Cardiac fibroblast (primary cell): ENCODE measurements at places on chromosomes 6 and 20.

- DNase-seq: no peak
Measured at GRCh38 chr6:122678841-122679240, 68.6 kb downstream of the PKIB start.

- DNase-seq: no peak
Measured at GRCh38 chr20:37302981-37303380, 13.5 kb downstream of the MANBAL start.

DNA sequence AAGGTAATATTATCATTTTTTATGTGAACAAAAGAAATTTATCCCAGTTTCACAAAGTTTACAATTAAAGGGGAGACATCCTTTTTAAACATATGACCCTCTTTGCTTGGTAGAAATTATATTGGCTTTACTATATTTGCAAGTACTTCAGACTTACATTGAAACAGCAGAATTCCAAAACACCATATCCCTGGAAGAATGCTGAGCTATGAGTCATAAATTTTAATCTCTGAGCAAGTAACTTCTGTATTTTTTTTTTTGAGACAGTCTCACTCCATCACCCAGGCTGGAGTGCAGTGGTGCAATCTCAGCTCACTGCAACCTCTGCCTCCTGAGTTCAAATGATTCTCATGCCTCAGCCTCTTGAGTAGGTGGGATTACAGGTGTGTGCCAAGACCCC lies 240.4 kb downstream of the TBC1D32 start:
- peak; percentile 53 for DNase-seq

DNA sequence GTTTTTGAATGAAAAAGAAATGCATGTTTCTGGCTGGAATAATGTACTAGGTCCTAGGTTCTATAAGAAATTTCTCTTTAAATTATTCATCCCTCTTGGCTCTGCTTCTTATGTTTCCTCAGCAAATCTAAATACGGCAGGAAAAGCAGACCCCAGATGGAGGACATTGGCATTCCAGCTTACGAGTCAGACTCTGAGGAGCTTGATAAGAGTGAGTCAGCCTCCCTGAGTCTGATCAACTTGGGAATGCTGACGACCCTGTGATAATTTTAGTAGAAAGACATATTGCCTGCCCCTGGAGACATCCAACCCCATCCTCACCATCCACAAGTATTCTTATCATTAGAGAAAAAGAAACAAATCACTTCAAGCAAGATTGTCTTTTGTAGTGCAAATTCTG lies 509.7 kb upstream of the MARCKS start:
- peak; percentile 47 for DNase-seq

DNA sequence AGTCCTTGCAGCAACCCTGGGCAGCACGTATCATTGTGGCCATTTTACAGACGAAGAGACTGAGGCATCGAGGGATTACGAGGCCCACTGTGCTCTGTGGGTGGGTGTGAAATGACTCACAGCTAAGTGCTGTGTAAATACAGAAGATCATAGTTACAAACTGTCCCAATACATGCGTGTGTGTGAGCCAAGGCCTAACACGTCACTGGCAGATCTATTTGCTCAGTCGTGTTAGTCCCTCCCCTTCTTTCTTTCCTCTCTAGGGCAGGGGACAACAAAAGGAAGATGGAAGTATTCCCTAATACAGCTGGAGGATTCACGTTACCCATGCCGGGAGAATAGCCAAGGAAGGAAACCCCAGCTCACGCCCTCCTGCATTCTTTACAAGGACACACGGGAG lies 175.9 kb downstream of the CDC5L start:
- DNase-seq: peak; percentile 51

DNA sequence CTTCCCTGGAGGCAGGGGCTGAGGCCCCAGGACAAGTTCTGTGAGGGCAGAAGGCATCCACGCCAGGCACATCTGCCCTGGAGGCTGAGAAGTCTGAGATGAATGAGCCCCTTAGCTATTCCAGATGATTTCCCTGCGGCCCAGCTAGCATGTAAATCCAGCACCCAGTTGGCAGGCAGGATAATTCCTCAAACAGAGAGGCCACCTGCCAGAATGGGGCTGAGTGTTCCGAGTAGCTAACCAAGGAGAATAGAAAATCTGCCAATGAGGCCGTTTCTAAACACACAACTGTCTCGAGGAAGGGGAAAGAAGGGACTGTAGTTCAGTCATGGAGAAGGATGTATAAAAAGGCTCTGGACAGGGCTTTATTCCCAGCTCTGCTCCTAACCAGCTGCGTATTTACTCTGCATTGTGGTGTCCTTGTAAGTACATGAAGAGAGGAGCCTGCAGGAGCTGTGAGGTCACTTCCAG lies 211.4 kb upstream of the CDYL start:
- no peak for DNase-seq

DNA sequence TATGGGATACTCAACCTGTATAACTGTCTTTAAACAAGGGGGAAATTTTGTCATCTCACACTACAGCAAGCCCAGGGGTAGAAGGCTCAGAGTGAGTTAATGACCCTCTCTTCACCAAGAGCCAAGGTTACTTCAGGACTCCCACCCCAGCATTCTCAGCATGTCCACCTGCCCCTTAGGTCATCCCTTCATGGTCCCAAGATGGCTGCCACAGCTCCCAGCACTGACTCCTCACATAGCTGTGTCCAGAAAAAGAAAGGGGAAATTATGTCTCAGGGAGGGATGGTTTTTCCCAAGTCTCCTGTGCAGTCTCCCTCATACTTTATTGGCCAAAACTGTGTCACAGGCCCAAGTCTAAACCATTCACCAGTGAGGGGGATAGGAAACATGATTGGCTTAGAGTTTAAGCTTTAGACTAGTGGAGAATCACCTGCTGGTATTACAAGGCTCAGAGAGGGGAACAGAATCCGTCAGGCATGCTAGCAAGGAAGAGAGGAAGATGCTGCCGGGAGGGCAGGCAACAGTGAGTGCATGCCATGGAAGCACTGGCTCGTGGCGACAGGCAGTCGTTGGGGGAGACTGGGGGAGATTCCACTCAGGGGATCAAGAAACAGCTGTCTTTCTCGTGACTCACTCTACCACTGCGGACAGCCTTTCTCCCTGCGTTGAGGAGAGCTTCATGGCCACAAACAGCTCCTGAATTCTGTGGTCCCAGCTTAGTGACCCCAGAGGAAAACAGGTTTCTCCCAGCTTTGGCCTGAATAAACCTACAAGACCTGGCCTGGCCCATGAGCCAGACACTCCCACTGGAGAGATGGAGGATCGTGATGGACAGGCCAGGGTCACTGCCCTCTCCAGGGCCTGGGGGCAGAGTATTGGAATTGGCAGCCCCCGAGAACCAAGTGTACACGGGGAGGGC lies 37.2 kb downstream of the HM13 start:
- DNase-seq: no peak

GRCh38 chr6:31898383-31899011 lies 999 bp upstream of the EHMT2 start:
- peak; percentile 56 for DNase-seq

DNA sequence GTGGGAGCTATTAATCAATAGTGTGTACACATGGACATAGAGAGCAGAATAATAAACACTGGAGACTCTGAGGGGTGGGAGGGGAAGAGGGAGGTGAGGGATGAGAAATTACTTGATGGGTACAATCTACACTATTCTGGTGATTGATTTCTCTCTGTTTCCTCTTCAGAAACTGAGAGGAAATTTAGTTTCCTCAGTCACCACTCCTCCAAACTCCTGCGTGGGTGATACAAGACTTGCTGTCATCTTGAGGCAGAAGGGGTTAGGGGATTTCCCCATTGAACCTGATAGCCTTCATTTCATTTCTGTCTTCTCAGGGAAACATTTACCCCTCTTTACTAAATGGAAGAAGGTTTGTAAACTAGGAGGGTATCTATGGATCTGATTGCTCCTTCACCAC lies 84.3 kb upstream of the ESR1 start:
- no peak for DNase-seq

- DNase-seq: no peak
Measured at GRCh38 chr20:55919319-55919718, 86.0 kb downstream of the CBLN4 start.

GRCh38 chr20:8094415-8094818 lies 37.6 kb upstream of the PLCB1 start:
- DNase-seq: peak; percentile 89

- peak; percentile 70 for DNase-seq
Measured at GRCh38 chr6:148491638-148492251, 149.1 kb downstream of the SASH1 start.

DNA sequence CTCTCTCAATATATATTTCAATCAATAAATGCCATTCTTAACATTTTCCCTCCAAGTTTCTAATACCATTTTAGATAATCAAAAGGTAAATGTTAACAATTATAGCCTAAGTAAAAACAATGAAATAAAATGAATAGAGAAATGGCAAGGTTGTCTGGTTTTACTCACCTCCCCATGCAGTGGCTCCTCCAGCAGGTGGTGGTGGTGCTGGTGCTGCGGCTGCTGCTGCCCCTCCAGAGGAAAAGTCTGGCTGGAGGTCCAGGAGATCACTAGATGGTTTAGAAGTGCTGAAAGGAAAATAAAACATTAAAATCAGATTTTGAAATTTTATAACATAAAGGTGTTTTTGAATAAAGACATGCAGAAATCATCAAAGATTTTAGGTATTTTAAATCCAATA lies 93.2 kb downstream of the PRSS35 start:
- no peak for DNase-seq

DNA sequence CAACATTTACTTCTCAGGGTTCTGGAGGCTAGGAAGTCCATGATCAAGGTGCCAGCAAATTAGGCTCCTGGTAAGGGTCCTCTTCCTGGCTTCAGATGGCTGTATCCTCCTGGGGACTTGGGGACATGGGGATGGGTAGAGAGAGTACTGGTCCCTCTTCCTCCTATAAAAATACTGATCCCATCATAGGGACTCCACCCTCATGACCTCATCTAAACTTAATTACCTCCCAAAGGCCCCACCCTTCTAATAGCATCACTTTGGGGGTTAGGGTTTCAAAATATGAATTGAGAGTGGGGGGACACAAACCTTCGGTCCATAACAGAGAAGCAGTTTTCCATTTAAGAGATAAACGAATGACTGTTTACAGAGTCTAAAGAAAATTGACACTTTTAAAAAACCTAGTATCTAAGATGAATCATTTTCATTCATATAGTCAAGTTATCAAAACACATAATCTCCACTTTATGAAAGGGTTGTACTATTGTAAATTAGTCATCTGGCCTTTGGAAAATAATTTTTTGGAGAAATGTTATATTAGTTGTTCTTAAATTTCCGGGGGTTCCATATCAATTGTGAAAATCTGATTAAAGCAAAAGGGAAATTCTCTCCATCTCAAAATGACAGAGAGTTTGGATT lies 33.5 kb downstream of the ELOVL5 start:
- no peak for DNase-seq

DNA sequence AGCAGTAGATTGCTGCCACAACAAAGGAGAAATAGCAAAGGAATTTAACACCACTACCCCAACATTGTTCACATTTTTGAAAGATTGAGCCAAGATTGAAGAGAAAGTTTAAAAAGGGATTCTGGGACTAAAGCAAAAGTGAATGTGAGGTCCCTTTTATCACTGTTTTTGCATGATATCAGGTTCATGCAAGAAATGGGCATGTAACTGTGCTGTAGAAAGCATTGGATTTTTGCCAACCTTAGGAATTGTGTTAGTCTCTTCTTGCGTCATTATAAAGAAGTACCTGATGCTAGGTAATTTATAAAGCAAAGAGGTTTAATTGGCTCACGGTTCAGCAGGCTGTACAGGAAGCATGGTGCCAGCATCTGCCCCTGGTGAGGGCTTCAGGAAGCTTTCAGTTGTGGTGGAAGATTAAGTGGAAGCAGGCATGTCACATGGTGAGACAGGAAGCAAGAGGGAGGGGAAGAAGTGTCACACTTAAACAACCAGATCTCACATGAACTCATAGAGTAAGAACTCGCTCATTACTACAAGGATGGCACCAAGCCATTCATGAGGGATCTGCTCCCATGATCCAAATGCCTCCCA lies 4.6 kb upstream of the GJB7 start:
- peak; percentile 29 for DNase-seq

- DNase-seq: no peak
Measured at GRCh38 chr6:6393069-6393529, 72.6 kb upstream of the F13A1 start.

- DNase-seq: no peak
Measured at GRCh38 chr6:54980511-54981275, 134.1 kb downstream of the FAM83B start.

DNA sequence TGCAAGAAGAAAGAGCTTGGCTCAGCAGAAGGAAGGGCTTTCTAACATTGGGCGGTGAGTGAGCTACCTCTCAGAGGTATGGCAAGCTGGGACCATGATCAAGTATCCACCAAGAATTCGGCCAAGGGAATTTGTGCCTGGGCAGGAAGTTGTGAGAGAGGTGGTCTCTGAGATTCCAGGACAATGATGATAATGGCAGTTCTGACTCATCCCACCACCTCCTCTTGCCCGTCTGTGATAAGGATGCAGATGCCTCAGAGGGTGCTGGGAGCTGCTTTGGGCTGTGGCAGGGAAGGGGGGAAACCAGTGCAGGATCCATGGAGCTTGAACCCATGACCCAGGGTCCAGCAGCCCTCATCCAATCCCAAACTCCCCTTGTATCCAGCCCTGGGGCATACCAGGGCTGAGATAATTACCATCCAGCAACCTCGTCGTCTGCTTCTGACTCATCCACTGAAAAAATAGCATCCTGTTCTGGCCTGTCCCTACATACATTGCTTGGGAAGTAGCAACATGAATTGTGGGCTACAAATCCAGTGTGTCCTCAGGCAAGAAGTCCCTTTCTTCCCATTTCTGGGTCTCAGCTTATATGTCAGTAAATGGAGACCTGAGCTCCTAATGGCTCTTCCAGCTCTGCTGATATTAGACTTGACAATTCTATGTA lies 5.9 kb downstream of the TGM6 start:
- peak; percentile 34 for DNase-seq

DNA sequence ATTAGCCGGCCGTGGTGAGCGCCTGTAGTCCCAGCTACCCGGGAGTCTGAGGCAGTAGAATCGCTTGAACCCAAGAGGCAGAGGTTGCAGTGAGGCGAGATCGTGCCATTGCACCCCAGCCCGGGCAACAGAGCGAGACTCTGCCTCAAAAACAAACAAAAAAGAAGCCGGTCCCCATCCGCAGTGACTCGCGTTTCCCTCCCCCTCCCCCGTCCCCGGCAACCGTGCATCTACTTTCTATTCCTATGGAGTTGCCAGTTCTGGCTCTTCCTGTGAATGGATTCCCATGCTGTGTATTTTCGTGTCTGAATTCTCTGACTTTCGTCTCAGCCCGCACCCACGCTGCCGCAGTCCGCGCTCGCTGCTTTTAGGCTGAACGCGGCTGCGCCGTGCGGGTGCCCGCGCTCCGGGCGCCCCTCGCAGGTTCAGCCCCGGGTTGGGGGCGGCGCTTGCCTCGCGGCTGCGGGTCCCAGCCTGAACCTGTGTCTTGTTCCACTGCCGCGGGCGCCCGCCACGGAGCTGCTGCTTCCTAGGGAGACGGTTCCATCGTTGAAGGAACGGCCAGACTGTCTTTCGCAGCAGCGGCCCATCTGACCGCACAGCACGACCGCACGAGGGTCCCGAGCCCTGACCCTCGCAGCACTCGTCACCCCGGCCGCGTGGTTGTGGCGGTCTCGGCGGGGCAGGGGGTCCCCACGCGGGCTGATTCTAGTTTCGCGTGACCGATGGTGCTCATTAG lies 1.1 kb upstream of the MRGBP start:
- DNase-seq: peak; percentile 47

- DNase-seq: peak; percentile 30
Measured at GRCh38 chr6:43856005-43856765, 86.2 kb downstream of the VEGFA start.
